ENCODE measurements at places on chromosomes 7 and 10. TPM values are rescaled to one million over a fixed set of nuclear protein-coding genes. Genes with fewer than 3 reads are reported as not detected.

Gene PLA2G12B
- total RNA-seq: not detected

Gene ZKSCAN5
- 9.3 TPM for total RNA-seq

Gene ATRNL1
- 0.14 TPM for total RNA-seq

Gene TMEM225B
- total RNA-seq: 1.0 TPM

Gene IGFBP3
- total RNA-seq: 190 TPM

Gene MACC1
- total RNA-seq: not detected

Gene CCL24
- not detected for total RNA-seq
